ENCODE measurements at places on chromosomes 6 and 20.

GRCh38 chr20:34891166-34892062 is 15.0 kb downstream of the ACSS2 start:
- no peak for DNase-seq

- DNase-seq = no peak
Measured at GRCh38 chr6:143619824-143620401, 57.9 kb upstream of the PHACTR2 start.

DNA sequence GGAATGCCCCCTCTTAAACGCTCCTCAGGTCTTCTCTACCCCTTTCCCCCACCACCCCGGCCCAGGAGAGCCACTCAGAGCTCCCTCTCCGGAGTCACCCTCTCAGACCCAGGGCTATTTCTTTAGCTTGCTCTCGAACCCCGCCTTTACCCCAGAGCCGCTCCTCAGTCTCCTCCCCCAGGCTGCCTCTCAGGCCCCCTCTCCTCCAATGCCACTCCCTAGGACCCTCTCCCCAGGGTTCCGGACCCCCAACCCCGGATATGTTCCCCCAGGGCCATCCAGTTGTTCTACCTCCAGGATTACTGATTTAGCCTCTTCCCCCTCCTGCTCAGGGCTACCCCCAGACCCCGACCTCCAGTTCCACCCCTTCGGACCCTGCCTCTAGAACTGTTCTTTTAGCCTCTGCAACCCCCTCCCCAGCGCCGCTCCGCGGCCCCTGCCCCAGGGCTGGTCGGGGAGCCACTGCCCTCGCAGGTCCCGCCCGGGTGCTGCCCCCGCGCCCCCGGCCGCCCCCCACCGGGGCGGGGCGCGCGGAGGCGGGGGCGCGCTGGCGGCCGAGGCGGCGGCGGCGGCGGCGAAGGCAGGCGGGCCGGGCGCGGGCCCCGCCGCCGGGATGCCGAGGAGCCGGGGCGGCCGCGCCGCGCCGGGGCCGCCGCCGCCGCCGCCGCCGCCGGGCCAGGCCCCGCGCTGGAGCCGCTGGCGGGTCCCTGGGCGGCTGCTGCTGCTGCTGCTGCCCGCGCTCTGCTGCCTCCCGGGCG is at the start of gene MMP24:
Gene MMP24, plus strand, starts transcription at position 565 of the 758 bp plus-strand sequence. Its CDS starts 49 bp downstream, at position 614.
- DNase-seq = no peak

- no peak for DNase-seq
Measured at GRCh38 chr6:8110117-8110721, 7.9 kb upstream of the EEF1E1 start.

DNA sequence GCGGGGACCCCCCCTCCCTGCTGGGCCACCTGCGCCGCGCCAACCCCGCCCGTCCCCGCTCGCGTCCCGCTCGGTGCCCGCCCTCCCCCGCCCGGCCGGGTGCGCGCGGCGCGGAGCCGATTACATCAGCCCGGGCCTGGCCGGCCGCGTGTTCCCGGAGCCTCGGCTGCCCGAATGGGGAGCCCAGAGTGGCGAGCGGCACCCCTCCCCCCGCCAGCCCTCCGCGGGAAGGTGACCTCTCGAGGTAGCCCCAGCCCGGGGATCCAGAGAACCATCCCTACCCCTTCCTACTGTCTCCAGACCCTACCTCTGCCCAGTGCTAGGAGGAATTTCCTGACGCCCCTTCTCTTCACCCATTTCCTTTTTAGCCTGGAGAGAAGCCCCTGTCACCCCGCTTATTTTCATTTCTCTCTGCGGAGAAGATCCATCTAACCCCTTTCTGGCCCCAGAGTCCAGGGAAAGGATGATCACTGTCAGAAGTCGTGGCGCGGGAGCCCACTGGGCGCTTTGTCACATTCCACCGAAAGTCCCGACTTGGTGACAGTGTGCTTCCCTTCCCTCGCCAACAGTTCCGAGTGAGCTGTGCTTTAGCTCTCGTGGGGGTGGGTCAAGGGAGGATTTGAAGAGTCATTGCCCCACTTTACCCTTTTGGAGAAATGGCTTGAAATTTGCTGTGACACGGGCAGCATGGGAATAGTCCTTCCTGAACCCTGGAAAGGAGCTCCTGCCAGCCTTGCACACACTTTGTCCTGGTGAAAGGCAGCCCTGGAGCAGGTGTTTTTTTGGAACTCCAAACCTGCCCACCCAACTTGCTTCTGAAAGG is 2.1 kb downstream of the VEGFA start:
- DNase-seq = peak; percentile 45

DNA sequence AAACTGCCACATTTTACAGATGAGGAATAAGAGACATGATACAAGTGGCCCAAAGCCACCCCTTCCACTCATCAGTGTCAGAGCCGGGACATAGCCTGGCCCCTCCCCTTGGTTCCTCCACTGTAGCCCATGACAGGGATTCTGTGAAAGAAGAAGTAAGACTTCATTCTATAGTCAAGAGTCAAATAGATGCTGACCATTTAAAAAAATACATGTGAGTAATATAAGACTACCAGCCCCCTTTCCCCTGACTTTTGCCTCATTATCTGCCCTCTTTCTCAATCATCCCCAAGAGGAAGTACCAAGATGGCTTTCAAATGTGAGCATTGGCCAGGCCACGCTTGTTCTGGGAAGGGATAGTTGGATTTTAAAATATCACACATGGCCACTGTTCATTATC is 57.8 kb upstream of the TAB2 start:
- DNase-seq = no peak
